Neural progenitor cell (in vitro differentiated cells): ENCODE measurements at places on chromosomes 3 and 15. TPM values are rescaled to one million over a fixed set of nuclear protein-coding genes. Genes with fewer than 3 reads are reported as not detected.
A peak's percentile ranks its signal among the peaks of the same experiment; 100 is the strongest.

DNA sequence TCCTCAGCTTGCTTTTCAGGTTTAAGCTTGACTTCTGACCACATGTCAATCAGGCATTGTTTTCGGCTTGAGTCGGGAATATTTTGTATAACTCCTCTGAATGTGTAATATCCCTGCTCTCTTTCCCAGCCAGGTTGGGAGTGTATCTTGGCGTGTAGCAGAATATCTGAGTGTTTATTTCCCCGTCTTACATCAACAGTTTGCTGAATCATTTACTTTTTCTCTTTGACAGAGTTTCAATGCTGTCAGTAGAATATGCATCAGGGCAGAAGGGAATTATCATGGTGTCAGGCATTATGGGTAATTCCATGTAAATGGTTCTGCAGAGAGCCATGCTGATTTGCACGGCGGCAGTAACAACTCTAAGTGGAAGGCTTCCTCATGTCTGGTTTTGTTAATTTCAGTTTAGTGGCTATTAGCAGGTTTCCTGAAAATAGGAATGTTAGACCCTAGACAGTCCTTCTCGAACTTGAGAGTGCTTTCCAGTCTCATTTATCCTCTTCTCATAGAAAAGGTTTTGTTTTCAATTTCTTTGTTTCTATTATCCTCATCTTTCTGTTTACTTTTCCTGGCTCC, 566.3 kb downstream of the AGBL1 start:
- DNase-seq = no peak

Gene PTX3
- 9.0 and 9.1 TPM in 2 replicates for total RNA-seq

GRCh38 chr15:75104804-75105557, 81.6 kb downstream of the PPCDC start:
- DNase-seq = no peak

DNA sequence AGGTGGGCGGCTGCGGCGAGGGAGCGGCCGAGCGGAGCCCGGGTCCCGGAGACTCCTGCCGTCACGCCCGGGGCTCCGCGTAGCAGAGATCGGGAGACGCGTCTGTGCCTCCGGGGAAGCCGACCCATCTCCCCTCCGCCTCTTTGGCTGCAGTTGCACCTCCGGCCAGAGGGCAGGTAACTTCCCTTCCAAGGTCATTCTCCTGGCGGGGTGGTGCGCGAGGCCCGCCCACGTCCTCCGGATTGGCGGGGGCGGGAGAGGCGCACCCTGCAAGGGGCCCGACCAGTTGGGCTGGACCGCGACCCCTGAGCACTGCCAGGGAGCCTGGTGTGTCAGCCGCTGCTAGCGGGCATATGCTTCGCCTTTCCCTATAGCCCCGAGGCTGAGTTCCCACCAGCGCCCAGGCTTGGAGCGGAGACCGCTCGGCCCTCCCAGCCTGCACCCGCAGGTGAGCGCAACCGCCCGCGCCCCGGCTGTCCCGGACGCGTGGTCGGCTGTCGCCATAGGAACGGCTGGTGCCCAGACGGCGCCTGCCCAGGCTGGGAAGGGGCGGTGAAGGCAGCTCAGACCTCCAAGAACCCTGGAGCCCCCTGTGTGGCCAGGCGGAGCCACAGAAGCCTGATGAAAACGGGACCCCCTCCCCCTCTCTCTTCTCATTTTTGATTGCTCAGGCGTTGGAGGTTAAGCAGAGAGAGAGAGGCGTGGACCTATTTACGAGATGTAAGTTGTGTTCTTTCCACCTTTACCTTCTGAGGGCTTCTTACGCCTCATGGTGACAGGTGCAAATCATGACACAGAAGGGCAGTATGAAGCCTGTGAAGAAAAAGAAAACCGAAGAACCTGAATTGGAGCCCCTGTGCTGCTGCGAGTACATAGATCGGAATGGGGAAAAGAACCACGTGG, 453 bp downstream of the ZDHHC23 start:
- peak; percentile 79 for DNase-seq

GRCh38 chr3:72536206-72536877, 311.9 kb downstream of the SHQ1 start:
- DNase-seq = peak; percentile 24

DNA sequence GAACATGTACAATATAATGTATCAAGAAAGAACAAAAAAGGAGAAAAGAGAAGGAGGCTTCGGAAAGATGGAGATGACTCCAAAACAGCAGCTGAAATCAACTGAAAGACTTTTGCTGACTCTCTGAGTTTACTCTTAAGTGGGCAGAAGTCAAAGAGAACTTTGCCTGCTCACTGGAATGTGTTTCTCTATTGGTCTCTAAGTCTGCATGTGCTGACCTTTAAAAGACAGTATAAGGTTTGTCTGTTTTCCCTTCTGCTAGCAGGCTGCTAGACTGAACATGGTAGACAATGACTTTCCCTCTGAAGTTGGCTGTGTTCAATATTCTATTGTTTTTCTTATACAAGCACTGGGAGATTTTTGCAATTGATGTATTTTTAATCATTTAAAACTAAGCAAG, 7.2 kb upstream of the MAP4 start:
- DNase-seq = no peak

Gene ATP13A4
- total RNA-seq = 0.32 and 0.40 TPM in 2 replicates

Gene BNC1
- not detected in 2 replicates for total RNA-seq

DNA sequence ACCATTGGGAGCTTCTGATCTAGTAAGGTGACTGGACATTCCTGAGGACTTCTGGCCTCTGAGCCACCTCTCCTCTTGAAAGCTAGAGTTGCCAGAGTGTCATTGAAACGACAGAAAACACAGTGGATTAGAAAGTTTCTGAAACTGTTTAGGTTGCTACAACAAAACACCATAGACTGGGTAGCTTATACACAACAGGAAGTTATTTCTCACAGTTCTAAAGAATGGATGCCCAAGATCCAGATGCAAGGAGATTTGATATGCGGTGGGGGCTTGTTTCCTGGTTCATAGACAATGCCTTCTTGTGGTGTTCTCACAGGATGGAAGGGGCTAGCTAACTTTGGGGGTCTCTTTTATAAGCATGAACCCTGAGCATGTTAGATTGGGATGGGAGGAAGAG, 43.3 kb upstream of the ZNF385D start:
- DNase-seq = no peak

- no peak for DNase-seq
Observed at GRCh38 chr3:56817646-56818045, 15.9 kb upstream of the ARHGEF3 start.

Gene GOLGA8T
- total RNA-seq = not detected in 2 replicates

DNA sequence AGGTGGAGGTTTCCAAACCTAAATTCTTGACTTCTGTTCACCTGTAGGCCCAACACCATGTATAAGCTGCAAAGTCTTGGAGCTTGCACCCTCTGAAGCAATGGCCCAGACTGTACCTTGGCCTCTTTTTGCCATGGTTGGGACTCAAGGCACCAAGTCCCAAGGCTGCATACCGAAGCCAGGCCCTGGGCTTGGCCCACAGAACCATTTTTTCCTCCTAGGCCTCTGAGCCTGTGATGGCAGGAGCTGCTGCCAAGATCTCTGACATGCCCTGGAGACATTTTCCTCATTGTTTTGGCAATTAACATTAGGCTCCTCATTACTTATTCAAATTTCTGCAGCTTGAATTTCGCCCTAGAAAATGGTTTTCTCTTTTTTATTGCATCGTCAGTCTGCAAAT, 297.9 kb downstream of the OXSM start:
- DNase-seq = no peak

DNA sequence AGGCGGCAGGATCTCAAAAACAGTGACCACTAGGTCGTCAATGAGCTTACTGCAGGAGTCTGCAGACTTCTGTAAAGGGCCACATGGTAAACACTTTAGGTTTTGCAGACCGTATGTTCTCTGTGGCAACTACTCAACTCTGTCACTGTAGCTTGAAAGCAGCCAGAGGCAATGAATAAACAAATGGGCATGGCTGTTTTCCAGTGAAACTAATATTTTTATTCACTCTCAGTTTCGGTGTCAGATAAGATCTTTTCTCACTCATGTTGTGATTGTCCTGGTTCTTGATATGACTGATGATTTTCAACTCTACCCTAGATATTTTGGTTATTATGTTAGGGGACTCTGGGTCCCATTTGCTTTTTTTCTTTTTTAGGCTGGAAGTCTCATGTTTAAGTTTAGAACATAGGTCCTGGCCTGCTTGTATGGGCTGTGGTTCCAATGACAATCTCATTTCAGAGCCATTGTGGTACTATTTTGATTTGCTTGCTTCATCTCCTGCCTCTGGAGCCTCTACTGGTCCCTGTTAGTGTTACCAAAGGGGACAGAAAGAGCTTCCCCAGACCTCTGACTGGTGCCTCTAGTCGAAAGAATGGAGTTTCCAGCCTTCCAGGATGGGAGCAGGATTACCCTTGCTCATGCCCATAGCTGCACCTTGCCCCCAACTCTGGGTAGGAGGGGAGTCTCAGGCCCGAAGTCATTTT, 222.0 kb downstream of the STT3B start:
- DNase-seq = no peak

Gene GPR176
- total RNA-seq = 20.6 and 36.4 TPM in 2 replicates

- DNase-seq = no peak
Observed at GRCh38 chr3:123802007-123802625, 82.0 kb downstream of the MYLK start.

Gene SHF
- 32.2 and 53.7 TPM in 2 replicates for total RNA-seq

Gene AQR
- 38.4 and 54.3 TPM in 2 replicates for total RNA-seq

Gene PCSK6
- 1.9 and 2.2 TPM in 2 replicates for total RNA-seq

Gene HRG
- total RNA-seq = not detected in 2 replicates

GRCh38 chr3:106025151-106025722, 156.4 kb upstream of the CBLB start:
- DNase-seq = no peak

DNA sequence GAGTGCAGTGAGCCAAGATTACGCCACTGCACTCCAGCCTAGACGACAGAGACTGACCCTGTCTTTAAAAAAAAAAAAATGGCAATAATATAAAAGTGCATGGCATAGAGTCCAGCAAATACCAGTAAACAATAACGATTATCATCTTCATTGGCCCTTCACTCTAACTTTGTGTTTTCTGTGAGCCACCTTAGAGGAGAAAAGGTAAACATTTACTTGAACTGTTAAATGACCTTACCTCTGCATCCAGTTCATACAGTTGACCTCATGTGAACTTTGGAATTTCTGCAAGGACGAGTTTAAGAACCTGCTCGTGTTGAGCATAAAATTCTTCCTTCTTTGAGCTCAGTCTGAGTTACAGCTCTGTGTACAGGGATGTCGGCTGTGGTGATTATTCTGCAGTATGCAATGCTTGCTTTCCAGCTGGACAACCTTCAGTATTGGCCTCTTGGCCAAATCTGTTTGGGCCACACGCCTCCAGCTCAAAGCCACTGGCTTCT, 56.6 kb downstream of the RLBP1 start:
- DNase-seq = no peak

DNA sequence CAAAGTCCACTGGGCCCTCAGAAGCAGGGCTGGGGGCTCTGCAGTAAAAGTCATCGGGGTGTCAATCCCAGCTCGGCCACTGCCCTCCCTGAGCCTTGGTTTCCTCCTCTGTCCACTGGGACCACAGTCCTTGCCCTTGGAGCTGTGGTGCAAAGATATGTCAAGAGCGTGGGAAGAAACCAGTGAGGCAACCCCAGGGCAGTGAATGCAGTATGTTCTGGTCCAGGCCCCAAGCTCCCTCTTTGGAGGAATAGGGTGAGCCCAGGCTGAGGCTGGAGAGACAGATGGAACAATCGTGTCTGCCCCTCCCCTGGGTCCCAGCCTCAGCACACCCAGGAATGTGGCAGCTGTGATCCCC, 779 bp downstream of the GRIP2 start:
- DNase-seq = no peak

- DNase-seq = no peak
Observed at GRCh38 chr3:187565701-187566100, 104.5 kb downstream of the SST start.
